ENCODE measurements at places on chromosomes 12 and 14.

DNA sequence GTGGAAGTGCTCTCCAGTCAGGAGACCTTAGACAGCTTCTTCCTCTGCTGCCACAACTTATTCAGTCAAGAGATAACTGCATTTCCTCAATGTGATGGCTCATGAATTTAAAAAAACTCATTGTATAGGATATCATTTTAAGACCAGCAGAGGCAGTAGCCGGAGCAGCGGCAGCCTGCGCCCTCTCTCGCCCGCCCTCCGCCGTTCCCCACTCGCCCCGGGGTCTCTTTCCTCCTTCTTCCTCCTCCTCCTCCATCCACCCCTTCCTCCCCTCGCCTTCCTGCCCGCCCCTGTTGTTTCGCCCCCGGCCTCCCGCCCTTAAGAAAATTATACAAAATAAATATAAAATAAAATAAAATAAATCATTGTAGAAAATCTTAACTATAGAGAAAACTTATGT lies 687.6 kb downstream of the FLRT2 start:
- DNase-seq: no peak

GRCh38 chr14:99217066-99217955 lies 54.7 kb downstream of the BCL11B start:
- DNase-seq: no peak

- DNase-seq: no peak
Measured at GRCh38 chr12:4261655-4262054, 11.9 kb upstream of the CCND2 start.

GRCh38 chr14:75497191-75497590 lies 25.1 kb upstream of the BATF start:
- DNase-seq: no peak

DNA sequence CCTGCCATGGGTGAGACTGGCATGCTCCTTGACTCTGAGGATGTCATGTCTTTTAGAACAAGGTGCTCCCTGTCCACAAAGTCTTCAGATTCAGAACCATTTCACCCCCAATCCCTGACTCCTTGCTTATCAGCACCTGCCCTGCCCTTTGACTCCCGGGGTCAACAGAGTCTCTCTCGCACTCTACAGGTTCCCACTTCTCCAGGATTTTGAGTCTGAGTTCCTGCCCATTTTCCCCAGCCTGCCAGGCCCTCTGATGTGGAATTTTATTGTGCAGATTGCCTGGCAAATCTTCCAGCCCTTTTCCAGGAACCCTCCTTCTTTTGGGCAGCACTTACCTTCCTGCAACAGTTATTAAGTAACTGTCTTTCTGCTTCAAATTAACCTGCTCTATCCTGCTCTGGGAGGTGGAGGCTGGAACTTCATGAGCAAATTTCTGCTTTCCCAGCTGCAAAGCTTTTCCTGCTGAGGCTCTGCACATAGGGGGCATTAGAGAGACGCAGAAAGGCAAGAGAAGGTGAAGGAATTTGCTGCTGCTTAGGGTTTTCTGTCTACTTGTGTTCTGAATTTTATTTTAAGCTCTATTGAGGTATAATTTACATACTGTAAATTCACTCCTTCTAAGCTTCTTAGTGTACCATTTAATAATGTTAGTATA lies 259.1 kb downstream of the PCNX1 start:
- no peak for DNase-seq

DNA sequence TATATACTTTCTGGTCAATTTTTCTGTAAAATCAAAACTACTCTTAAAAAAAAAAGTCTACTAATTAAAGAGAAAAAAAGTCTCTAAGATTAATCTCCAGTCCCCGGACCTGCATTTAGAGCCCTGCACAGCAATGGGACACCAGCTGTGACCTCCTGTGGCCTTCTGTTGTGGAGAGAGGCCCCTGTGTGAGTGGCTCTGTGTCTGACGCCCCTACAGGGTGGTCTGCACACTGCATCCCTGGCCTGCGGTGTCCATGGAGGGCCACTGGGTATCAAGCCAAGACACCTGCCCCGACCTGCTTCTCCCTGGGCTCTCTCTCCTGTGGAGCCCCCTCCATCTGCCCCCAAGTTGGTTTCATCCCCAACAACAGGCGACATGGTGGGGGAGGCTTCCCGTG lies 248.0 kb upstream of the DIO3 start:
- DNase-seq: no peak

DNA sequence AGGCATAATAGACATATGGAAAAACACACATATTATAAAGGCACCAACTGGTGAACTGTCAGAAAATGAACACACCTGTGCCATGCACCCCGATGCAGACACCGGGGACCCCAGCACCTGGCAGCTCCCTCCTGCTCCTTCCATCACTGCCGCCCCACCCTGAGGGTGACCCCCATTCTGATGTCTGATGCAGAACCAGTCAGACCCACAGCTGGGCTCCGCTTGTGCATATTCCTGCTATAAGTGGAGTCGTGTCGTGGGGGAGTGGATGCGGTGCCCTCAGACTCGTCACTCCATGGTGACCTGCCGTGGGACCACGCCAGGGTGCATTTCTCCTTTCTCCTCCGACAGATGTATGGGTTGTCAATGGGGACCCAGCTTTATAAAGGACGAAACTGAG lies 45.7 kb upstream of the MEG3 start:
- peak; percentile 34 for DNase-seq

DNA sequence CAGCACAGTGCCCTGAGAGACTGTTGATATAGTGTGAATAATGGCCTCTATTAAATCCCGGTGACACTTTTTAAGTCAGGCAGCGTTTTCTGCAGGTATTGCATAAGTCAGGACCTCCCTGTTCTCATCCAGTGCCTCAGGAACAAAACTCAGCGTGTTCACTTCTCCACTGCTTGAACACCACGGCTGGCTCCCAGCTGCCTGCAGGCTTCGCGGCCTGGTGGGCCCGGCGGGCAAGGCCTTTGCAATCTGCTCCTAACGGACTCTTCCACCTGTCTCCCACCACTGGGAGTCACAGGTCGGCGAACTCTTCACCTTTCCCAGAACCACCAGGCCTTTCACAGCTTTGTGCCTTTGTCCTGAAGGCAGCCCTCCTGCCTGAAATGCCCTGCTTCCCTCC lies 18.7 kb downstream of the RFX4 start:
- no peak for DNase-seq

DNA sequence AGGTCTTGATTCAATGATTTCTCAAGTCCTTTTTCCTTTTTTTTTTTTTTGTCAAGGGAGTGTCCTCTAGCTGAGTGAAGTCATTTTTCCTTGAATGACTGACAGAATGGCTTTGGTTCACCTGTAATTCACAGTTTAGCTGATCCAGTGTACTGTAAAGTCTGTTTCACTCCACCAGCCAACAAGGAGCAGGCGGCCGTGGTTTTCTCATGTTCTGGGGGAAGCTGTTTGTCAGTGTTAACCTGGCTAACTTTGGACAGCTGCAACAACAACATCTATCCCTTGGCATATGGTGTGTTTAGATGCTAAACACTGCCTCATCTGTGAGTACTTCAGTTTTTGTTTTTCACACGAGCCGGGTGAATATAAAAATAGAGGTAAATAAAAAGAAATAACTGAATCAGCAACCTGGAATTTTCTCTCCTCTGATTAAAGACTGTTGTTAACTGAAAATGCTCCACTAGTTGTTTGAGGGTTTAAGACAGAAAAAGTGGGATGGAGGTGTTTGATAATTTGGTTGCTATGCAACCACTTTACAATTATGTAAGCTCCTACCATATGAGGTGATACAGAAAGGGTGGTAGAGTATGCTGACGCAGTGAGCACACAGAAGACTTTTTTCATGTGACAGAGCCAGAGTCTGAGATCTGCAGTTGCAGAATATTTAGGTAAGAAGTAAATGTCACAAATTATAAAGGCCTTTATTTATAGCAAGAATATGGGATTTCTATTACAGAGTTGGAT lies 50.3 kb upstream of the SLC2A13 start:
- DNase-seq: peak; percentile 76

GRCh38 chr12:51953864-51954263 lies 2.4 kb downstream of the ACVR1B start:
- DNase-seq: no peak

DNA sequence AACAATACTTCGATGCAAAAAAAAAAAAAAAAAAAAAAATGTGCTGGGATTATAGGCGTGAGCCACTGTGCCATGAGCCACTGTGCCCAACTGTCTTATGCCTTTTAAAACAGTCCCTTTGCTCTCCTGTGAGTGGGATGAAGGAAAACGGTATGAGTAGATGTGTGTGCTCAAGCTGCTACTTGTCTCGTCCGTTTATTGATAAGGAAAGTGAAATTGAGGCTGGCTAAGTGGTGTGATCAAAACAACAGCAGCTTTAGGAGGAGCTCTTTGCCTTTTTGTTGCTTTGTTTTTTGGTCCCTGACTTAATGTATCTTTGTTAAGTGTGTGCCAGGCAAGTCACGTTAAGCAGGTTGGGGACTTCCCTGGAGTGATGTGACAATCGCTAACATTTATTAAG lies 275.9 kb downstream of the TMEM132C start:
- DNase-seq: no peak

- DNase-seq: no peak
Measured at GRCh38 chr14:88188745-88189416, 134.2 kb downstream of the KCNK10 start.

GRCh38 chr12:5171701-5172100 lies 128.0 kb downstream of the KCNA5 start:
- peak; percentile 59 for DNase-seq

GRCh38 chr14:97575677-97576076 lies 778.5 kb downstream of the VRK1 start:
- DNase-seq: no peak

DNA sequence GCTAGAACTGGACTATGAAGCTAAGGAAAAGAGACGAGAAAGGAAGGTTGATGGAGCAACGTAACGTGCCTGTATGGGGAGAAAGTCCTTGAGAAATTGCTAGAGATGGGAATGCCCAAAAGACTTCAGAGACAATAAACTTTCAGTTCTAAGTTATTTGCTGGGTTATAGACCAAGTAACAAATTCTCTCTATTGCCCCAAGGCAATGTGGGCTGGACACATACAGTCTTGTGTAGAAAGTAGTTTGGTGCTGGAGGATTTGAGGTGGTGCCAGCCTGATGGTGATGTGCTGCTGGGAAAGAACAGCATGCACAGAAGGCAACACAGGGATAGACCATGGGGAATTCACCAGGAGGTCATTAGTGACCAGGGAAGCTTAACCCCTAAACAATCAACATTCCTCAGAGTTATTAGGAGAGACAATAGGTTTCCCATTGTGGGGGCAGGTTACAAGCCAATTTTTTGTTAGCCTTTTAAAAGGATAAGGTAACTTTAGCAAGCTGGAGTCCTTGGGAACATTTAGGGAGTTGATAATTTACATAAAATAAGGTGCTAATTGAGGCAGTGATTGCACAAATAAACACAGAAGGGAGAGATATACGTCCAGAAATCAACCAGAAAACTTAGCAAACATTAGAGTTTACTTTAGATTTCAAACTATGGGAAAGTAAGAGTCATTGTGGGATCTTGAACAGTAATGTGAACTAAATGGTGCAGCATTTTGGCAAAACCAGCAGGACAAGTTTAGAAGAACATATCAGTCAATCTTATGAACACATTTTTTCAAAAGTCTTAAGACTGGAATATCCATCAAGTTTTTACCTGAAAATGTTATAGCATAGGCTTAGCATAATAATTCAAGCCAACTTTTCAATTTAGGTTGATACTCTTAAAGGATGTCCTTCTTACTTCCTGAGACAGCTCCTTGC lies 61.4 kb downstream of the LMNTD1 start:
- DNase-seq: no peak

- DNase-seq: no peak
Measured at GRCh38 chr14:36671149-36671548, 9.5 kb downstream of the PAX9 start.

GRCh38 chr14:104442107-104442551 lies 137.4 kb upstream of the C14orf180 start:
- DNase-seq: no peak

DNA sequence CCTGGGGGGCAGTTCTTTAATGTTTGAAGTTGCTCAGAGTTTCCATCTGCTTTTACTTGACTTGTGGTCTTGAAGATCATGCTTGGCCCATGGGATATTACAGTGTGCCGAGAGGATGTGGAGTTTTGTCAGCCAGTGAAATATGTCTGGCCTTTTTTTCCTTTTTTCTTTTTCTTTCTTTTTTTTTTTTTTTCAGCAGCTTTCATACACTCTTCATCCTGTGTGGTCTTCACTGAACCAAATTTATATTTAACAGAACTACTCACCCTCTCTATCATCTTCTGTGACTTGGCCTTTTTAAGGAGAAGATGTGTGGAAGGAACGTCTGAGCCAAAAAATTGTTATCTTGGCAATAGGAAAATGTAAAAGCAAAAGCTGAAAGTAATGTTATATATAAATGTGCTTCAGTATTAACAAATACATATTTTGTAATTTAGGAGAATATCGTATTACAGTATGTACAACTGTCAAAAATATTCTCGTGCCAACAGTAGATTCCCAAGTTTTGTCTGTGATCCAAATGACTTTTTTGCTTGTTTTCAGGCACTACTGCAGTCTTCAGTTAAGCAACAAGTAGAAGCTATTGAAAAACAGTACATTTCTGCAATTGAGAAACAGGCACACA lies 200.6 kb downstream of the CCDC91 start:
- peak; percentile 48 for DNase-seq

- DNase-seq: peak; percentile 57
Measured at GRCh38 chr12:32365473-32366064, 33.8 kb upstream of the FGD4 start.

- DNase-seq: no peak
Measured at GRCh38 chr12:25906651-25907340, 51.7 kb upstream of the RASSF8 start.

- DNase-seq: no peak
Measured at GRCh38 chr14:103133210-103134140, 10.2 kb downstream of the TNFAIP2 start.

DNA sequence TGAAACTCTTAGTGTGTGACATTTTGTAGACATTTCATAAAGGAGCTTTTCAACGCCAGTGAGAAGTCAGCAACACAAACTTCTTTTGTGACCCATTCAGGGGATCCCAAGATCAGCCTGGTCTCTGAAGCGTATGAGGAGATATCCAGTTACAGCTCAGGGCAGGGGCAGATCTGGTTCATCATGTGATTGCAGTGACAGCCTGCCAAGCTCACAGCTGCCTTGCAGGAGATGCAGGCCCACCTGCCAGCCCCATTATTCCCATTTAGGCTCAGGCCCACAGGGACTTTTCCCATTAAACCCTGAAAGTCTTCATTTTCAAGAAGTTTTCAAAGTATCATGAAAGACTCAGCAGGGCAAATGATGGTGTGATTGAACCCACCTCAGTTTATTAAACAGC lies 38.3 kb downstream of the SRGAP1 start:
- DNase-seq: no peak

DNA sequence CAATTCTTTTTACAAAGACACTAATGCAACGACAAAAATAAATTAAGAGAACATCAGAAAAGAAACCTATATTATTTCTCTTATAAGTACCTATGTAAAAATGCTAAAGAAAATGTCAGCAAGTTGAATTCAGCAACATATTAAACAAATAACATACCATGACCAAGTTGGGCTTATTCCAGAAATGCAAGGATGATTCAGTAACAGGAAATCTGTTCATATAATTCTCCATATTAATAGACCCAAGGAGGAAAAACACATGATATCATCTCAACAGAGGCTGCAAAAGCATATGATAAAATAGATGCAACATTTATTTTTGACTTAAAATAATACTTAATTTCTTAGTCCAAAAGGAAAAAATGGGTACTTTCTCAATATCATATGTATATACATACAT lies 25.1 kb upstream of the GPHB5 start:
- DNase-seq: no peak

GRCh38 chr14:99157676-99158075 lies 114.3 kb downstream of the BCL11B start:
- DNase-seq: peak; percentile 16

- DNase-seq: no peak
Measured at GRCh38 chr12:121490401-121491281, 90.2 kb downstream of the KDM2B start.

GRCh38 chr12:110159671-110160245 lies 35.6 kb downstream of the IFT81 start:
- no peak for DNase-seq
